ENCODE measurements at places on chromosomes 4 and X. TPM values are rescaled to one million over a fixed set of nuclear protein-coding genes. Genes with fewer than 3 reads are reported as not detected.

The FAM9B gene
- 0.06 TPM for total RNA-seq

The ASMT gene
- not detected for total RNA-seq

The ESX1 gene
- total RNA-seq, result not detected

The GAGE12F gene
- not detected for total RNA-seq

The PRRG3 gene
- not detected for total RNA-seq

The SYP gene
- 2.0 TPM for total RNA-seq

The PRDM8 gene
- total RNA-seq, result 86.8 TPM

The PPP2R2C gene
- 1.3 TPM for total RNA-seq

The C4orf50 gene
- total RNA-seq, result not detected

The PABPC1L2A gene
- not detected for total RNA-seq

The PABPC1L2B gene
- not detected for total RNA-seq

- no peak for DNase-seq
Measured at GRCh38 chr4:10279261-10279660, 162.7 kb upstream of the WDR1 start.

GRCh38 chr4:156723951-156724668 is 247.5 kb downstream of the PDGFC start:
- DNase-seq, result no peak

DNA sequence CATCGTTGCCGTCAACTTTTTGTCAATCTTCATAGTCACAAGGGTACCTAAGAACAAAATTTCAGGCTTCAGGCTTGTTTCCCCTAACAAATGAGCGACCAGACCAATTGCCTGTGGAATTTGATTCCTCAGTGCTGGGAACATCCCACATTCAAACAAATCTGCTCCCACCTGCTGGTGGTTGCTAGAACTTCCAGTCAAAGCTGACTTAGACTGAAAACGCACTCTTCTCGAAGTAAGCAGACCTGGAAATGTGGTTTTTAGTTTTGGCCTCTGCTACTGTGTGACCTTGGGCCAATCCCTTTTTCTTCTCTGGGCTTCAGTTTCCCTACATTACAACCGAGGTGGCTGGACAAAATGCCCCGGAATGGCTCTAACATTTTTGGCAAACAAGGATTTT is 1.8 kb upstream of the GABRQ start:
- peak; percentile 21 for DNase-seq

GRCh38 chrX:16469870-16470269 is 180.1 kb upstream of the S100G start:
- no peak for DNase-seq

- DNase-seq, result no peak
Measured at GRCh38 chrX:39654952-39655351, 442.8 kb downstream of the BCOR start.

DNA sequence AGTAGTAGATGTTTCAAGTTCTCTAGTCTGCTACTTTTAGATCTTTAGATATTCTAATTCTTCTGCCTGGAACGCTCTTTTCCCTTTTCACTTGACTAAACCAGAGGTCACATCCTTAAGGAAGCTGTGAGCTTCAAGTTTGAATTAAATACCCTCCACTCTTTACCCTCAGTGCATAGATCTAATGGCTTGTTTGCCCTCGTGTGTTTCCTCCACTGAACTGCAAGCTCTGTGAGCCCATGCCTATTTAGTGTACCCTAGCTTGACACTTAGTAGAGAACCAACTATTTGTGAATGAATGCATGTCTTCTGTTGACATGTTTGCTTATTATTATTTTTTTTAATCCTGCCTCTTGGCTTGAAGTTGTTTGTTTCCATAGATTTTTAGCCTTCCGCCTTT is 138.3 kb downstream of the PDE5A start:
- DNase-seq, result peak; percentile 32

DNA sequence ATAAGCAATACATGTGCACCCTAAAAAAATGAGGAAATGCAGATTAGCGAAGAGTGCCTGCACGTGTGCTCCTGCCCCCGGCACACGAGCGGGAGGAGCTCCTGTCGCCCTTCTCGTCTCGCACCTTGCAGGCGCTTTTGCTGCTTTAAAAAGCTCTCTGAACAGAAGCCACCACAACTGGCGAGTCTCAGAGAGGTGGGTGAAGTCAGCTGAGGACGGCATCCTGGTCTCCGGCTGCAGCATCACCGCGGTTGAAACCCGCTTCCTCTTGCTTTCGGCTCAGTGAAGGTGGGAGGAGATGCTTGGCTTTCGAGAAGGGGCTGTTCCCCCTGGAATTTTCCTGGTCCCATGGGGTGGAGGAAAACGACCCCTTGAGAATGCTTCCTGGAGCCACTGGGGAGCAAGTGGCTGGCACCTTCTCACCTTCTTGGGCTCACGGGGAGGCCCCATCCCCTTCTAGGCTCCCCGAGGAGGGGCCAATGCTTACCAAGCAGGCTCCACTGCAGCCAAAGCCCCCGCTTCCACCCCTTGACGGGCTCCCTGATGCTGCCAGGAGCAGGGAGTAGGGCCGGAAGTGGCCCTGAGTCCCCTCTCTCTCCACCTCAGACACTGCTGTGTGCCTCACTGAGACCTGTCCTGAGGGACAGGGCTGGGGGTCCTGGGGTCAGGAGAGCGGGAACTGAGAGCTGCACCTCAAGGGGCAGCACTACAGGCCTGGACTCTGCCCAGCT is 29.2 kb upstream of the MXD4 start:
- DNase-seq, result no peak

DNA sequence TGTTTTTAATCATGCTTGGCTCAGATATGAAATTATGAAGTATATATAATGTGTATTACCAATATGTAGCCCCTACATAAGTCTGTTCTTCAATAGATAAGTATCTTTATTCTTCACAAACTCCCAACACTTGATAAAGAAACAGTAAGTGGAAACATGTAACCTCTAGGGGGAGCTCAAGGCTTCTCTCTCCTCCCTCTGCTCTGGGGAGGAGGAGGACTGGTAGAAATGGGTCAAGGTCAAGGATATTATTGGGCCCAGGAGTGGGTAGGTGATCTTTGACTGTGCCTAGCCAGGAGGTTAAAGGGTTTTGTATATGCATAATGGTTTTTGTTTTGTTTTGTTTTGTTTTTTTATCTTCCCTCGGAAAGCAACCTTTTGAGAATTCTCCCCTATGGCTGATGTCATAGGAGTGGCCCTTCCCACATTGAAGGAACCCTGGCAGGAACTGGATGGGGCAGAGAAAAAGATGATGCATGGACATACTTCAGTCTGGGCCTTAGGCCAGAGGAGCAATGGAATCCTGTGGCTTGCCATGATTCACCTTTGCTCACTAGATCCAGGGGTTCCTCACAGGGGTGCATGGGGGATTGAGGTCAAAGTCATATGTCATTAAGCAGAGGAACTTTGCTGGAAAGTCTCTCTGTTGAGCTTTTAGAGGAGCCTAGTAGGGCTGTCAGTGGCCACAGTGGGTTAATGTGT is 460.3 kb downstream of the MID1IP1 start:
- DNase-seq, result peak; percentile 70

DNA sequence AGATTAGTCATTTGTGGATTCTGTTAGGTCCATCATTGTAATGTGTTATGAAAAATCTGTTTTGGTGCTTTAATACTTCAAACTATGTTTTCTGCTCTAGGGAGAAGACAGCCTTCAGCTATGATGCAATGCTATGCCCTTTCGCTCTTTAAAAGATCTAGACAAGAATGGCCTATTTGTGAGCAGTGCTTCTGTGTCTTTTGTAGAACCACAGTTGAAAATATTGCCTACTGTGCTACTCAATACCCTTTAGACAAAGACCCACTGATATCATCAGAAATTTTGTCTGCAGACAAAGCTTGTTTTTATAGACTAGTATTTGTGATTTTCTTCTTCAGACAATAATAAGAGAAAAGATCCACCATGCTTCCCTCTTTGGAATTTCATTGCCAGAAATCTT is 44.6 kb upstream of the SLITRK2 start:
- no peak for DNase-seq

- DNase-seq, result no peak
Measured at GRCh38 chr4:93030670-93031069, 726.9 kb downstream of the GRID2 start.

GRCh38 chr4:38785901-38786402 is 3.2 kb upstream of the TLR10 start:
- DNase-seq, result no peak

DNA sequence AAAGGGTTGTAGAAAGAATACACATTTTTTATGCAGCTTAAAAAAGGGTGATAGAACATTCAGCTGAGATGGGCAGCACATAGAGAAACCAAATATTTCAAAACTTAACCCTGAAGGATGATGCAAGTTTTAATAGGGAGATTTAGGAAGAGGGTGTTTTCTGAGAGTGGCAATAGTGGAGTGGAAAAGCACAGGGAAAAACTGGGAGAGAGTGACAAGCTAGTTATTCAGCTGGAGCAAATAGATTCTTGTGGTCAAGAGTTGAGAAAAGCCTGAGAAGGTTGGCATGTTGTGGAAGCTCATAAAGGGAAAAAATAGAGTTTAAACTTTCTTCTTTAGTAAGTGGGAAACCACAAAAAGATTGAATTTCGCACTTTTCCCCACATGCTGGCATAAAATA is 359.6 kb upstream of the PITX2 start:
- peak; percentile 83 for DNase-seq

DNA sequence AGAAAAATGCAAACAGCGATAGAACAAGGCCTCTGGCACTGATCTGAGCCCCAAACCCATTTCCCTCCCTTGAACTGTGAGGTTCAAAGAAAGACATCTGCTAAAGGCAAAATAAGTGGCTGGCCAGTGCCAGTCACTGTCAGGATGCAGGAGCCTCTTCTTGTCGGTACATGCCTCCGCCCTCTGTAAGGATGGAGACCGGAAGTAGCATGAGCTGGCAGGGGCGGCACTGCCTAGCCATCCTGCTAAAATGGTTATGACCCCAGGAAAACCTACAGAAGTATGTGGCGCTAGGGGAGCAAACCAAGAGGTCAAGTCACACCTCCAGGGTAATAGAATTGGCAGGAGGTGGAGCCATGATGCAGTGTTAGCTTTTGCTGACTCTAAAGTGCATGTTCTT is 180.3 kb downstream of the DCLK2 start:
- DNase-seq, result no peak

DNA sequence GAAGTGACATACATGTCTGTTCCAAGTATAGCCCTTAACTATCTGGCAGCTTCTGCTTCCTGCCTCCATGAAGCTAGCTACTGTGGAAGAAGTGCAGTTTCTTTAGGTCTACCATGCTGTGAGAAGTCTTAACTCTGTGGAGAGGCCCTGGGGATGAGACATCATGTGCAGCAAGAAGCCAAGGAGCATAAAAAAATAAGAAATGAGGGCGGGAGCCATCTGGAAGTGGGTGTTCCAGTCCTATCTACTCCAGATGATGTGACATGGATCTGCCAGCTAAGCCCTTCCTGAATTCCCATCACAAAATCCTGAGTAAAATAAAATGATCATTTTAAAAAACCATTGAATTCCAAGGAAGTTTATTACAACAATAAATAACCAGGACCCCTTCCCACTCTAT is 87.9 kb upstream of the TBC1D9 start:
- no peak for DNase-seq

- DNase-seq, result no peak
Measured at GRCh38 chr4:2790583-2791517, 2.0 kb upstream of the SH3BP2 start.

DNA sequence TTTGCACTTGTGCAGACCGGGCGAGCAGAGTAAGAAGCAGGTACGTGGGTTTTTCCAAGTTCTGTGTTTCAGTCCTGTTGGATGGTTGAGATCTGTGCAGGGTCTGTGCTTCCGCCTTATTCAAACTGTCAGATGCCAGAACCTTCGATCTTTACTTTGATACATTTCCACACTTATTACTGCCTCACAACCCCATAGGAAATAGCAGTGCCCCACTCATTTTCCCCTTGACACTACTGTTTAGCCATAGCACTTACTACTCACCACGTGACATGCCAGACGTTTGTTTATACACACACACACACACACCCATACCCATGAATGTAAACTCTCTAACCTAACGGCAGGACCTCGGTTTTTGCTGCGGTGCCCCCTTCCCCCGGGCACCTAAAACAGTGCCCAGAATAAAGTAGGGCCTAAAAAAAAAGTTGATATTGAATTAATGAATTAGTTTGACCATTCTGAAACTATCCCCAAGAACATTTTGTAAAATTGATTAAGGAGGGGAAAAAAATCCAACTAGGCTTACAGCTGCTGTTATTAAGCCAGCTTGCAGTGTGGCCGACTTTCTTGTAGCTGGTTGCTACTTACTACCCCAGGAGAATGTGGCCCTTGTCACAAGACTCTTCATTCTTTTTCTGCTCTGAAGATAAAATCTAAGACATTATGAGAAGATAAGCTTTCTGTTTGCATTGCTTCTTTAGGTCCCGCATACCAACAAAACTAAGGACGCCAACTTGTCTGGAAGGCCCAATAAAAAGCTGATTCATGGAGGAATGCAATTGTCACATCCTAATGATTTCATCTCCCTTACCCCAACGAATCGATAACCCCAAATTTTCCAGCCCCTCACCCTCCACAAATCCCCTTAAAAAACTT is 704 bp upstream of the SEPSECS start:
- DNase-seq, result no peak

GRCh38 chrX:28189011-28189410 is 207.8 kb upstream of the DCAF8L1 start:
- DNase-seq, result peak; percentile 3
